ENCODE measurements at places on chromosomes 4 and X.

DNA sequence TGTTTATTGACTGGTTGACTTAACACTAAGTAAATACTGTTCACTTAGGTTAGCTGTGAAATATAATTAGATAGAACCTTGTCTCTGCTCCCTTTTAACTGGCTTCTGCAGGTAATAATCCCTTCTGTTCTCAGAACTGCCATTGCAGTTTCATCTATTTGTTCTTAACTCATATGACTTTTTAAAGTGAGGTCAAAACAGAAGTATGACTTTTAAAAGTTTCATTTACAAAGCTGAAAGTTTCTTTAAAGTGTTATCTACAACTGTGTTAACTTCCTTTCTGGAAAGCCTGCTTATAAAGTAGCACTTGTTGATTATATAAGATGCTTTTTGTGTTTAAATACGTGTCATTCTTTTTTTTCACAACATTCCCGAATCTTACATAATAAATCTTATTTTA, 127.4 kb downstream of the TET2 start:
- no peak for DNase-seq

DNA sequence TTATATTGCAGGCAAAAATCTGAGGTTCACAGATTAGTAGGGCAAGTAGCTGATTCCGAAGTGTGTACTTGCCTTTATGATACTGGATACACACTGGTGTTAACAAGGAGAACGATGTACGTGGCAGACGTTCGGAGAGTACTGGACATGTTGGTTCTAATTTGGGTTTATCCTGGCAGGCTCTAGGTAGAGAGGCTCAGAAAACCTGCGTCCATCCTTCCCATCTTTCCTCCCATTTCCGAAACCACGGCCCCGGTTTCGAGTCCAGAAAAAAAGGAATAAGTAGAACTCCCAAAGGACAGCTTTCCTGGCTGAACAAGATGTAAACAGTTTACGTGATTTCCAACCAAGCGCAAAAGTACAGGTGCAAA, 351 bp upstream of the SLC30A9 start:
- DNase-seq, result no peak

GRCh38 chrX:53695946-53696549, 9.5 kb upstream of the HUWE1 start:
- DNase-seq, result no peak

- DNase-seq, result no peak
These were observed 11.3 kb downstream of the RASSF6 start for GRCh38 chr4:73608689-73609594.

DNA sequence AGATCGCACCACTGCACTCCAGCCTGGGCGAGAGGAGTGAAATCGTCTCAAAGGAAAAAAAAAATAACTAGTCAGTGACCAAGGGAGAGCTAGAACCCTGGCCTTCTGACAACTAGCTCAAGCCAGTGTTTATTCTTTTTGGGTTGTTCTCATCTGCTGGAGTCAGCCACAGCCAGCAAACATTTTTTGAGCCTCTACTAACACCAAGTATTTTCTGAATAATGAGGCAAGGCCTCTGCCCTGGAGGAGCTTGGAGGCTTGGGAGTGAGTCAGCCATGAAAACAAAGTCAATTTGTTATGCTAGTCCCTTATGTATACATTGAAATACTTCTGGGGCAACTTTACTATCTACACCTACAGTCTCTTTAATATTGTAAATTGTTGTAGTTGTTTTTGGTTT, 46.5 kb downstream of the TMA16 start:
- DNase-seq, result no peak

- no peak for DNase-seq
These were observed 16.6 kb downstream of the GPKOW start for GRCh38 chrX:49106930-49107329.

- no peak for DNase-seq
These were observed 29.7 kb upstream of the MORC4 start for GRCh38 chrX:107029752-107030151.
